ENCODE measurements at places on chromosomes 5 and 9.
A peak's percentile ranks its signal among the peaks of the same experiment; 100 is the strongest.

DNA sequence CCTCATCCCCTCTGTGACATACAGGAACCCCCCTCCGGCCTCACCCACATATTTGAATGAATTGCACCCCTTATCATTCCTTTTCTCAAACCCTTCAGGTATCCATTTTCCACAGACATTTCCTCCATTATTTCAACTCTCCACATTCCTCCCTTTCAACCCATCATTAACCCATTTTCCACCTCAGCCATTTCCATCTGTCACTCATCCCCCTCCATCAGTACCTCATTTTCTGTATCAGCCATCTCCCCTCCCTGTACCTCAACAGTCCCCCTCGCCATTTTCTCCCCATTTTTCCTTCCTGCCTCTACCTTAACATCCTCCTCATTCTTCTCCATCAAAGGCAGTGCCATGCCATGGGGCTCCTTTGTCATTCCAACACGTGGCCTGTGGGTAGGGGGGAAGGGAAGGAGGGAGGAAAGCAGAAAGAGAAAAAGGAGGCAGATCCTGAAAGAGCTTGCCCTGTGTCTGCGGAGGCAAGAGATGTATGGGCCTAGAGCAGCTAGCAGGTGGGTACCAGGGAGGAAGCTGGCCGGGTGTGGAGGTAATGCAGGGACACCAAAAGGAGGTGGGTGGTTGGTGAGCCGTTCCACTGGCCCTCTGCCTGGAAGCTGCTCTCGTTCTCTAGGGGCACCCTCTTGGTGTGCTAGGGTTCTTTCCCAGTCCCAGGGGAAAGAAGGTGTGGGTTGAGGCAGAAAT is 1.5 kb downstream of the DNAJB5 start:
- DNase-seq: no peak
- no peak overlapping the region for H3K27ac ChIP-seq
- H3K4me1 ChIP-seq: peaks cover 29% of the 10 kb centered on the region
- H3K36me3 ChIP-seq: no peaks in the 10 kb centered on the region
- no peaks in the 10 kb centered on the region for H3K27me3 ChIP-seq

DNA sequence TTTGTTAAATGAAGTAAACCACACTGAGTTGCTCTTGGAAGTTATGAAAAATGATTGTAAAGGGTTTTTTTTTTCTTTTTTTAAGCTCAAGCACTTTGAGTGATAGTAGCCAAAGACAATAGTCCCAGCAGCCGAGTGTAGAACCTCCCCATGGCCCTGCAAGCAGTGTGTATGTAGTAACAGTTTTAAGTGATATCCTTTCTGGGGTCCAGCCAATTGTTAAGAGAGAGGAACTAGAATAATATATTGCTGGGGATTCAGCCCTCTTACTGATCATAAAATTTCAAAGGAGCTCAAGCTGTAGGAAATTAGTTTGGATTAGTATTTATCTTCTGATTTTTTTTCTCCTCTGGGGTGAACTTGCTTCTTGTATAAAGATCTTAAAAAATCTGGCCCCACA is 43.2 kb downstream of the NPR3 start:
- no peak for DNase-seq
- peaks cover 4% of the 10 kb centered on the region for H3K4me1 ChIP-seq
- H3K36me3 ChIP-seq: no peaks in the 10 kb centered on the region
- H3K27ac ChIP-seq: peak overlapping the region; percentile 30
- H3K4me3 ChIP-seq: no peak overlapping the region

- H3K36me3 ChIP-seq: peaks cover 7% of the 10 kb centered on the region
- H3K27me3 ChIP-seq: no peaks in the 10 kb centered on the region
- H3K4me3 ChIP-seq: peak overlapping the region; percentile 56
- H3K27ac ChIP-seq: peak overlapping the region; percentile 82
Measured at GRCh38 chr5:173326501-173326960, 1.7 kb downstream of the STC2 start.

DNA sequence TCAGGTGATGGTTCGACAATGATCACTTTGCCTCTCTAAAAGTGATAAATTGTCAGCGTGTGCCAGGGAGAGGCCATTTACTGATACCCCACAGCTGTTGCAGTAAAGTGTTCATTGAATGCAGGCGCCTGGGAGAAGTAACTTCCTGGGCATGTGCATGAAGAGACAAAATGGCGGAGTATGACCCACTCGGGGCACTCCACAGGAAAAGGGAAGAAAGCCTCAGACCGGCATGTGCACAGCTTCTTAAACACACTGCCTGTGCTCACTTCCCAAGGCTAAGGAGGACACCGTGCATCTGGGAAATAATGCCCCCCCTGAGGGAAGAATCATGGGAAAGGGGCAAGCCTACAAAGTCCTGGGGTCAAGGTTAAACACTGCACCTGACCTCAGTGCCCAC is 329.5 kb downstream of the ICE1 start:
- no peak for DNase-seq
- H3K27me3 ChIP-seq: no peaks in the 10 kb centered on the region
- H3K27ac ChIP-seq: no peak overlapping the region
- H3K4me3 ChIP-seq: no peak overlapping the region
- no peaks in the 10 kb centered on the region for H3K36me3 ChIP-seq
- no peaks in the 10 kb centered on the region for H3K4me1 ChIP-seq

DNA sequence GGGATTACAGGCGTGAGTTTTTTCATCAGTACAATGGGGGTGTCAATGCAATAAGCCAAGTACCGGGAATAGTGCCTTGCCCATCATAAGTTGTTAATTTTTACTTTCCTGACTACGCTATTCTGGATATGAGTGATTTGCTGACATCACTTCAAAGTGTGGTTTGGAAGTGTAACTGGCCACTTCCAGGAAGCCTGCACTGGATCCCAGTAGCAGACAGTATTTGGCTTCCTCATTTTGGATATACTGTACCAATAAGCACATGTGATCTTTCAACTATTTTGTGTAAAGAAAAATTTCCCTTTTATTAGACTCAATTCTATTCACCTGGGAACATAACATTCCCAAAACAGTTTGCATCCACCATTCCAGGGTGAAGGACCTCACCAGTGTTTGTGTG is 417.7 kb upstream of the KLF4 start:
- no peak overlapping the region for H3K27ac ChIP-seq
- no peaks in the 10 kb centered on the region for H3K4me1 ChIP-seq
- H3K36me3 ChIP-seq: no peaks in the 10 kb centered on the region
- peaks cover 4% of the 10 kb centered on the region for H3K27me3 ChIP-seq
- no peak for DNase-seq

GRCh38 chr9:78033870-78034269 is 2.3 kb upstream of the GNAQ start:
- no peaks in the 10 kb centered on the region for H3K27me3 ChIP-seq
- H3K4me1 ChIP-seq: peaks cover 3% of the 10 kb centered on the region
- DNase-seq: no peak
- no peak overlapping the region for H3K4me3 ChIP-seq
- H3K36me3 ChIP-seq: no peaks in the 10 kb centered on the region

DNA sequence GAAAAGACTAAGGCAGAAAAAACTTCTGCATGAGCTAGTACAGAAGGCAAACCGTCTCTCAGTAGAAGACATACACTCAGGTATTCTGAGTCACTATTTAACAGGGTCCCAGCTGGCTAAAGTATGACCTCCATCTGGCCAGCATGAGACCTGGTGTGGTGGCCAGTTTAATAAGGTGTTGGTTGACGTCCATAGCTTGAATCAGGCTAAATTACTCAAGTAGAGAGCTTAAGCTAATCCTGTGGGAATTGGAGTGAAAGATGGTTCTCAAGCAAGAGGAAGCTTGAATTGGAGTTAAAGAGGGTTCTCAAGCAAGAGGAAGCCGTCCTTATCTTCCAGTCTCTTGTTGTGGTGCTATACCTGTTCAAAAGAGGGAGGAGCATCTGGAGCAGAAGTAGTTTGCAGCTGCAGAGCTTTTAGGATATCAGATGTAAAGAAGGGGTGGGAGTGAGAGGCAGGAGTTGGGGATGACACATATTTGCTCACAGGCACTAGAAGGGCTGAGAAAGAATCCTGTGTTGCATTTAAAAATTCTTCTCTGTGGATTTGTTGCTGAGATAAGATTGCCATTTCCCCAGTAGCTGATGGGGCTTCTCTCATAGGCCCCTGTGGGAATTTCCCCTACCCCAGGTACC is 136.1 kb upstream of the RUSC2 start:
- peak; percentile 42 for DNase-seq
- no peak overlapping the region for H3K27ac ChIP-seq
- no peaks in the 10 kb centered on the region for H3K27me3 ChIP-seq
- peaks cover 16% of the 10 kb centered on the region for H3K4me1 ChIP-seq
- no peak overlapping the region for H3K4me3 ChIP-seq

DNA sequence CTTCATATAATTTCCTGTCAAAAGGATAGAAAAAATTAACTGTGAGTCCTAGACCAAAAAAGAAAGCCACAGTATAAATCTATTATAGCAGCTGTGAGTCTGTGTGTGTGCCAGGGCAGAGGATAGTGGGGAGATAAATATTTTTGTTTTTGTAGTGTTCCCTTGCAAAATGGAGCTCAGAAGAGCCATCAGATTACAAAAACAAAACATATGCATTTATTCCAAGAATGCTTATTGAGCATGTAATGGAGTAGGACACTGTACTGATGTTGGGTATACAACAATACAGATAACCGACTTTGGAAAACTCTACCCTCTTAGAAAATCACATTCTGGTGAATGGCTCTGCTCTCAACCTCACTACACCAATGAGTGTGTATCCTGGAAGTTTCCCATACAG is 111.0 kb downstream of the DMAC1 start:
- no peaks in the 10 kb centered on the region for H3K4me1 ChIP-seq
- no peak for DNase-seq
- no peak overlapping the region for H3K27ac ChIP-seq
- H3K4me3 ChIP-seq: no peak overlapping the region
- no peaks in the 10 kb centered on the region for H3K36me3 ChIP-seq

GRCh38 chr9:127977009-127977883 is 3.5 kb downstream of the EEIG1 start:
- no peak overlapping the region for H3K4me3 ChIP-seq
- no peak for DNase-seq
- H3K36me3 ChIP-seq: no peaks in the 10 kb centered on the region
- peaks cover 24% of the 10 kb centered on the region for H3K4me1 ChIP-seq
- no peak overlapping the region for H3K27ac ChIP-seq
- no peaks in the 10 kb centered on the region for H3K27me3 ChIP-seq

GRCh38 chr5:162068412-162068811 is 839 bp downstream of the GABRG2 start:
- H3K27me3 ChIP-seq: no peaks in the 10 kb centered on the region
- no peaks in the 10 kb centered on the region for H3K36me3 ChIP-seq
- no peak overlapping the region for H3K27ac ChIP-seq
- DNase-seq: peak; percentile 1
- H3K4me1 ChIP-seq: no peaks in the 10 kb centered on the region

DNA sequence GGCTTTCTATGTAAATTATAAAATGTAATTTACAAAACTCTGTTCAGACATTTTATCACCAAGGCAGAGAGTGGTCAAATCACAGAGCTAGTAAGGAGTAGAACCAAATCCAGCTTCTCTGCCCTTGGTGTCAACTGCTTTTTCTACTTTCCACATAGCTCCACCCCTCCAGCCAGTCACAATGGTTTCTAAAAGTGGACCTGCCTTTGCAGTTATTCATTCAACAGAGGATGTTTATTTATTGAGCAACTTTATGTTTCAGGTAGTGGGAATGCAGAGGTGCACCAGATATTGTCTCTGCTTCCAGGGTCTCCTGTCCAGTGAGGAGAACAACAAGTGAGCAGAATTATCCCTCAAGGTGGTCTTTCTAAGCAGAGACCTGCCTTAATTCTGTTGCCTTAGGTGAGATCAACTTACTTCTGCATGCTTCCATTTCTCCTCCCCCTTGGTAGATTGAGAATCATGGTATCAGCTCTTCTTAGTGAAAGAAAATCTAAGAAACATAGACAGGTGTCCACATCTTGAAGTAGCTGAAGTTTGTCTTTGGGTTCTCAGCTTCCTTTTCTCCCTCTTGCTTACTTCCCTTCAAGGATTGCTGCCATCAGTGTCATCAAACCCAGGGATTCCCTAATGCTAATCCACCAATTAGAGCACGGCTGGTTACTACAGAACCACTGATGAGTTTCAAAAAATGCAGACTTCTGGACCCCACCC is 17.2 kb upstream of the PDCD1LG2 start:
- no peak overlapping the region for H3K4me3 ChIP-seq
- DNase-seq: no peak
- peaks cover 5% of the 10 kb centered on the region for H3K4me1 ChIP-seq

DNA sequence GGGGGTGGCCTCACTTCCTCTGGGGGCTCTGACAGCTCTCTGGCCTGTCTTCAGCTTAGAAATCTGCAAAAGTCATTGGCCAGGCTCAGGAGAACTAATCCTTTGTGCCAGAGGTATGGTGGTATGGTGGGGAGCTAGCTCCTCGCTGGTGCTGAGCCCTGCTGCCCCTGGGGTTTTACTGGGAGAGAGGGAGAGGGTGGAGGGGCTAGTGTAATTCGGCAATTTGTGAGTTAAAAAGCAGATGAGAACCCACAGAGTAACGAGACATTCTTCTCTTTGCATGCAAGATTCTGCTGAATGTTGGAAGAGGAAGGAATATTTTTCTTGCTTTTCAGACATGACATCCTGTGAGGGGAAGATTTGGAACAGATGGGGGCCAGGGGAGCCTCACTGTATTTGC is 65.5 kb upstream of the SPRY4 start:
- no peaks in the 10 kb centered on the region for H3K27me3 ChIP-seq
- H3K4me1 ChIP-seq: peaks cover 7% of the 10 kb centered on the region
- DNase-seq: no peak
- no peak overlapping the region for H3K4me3 ChIP-seq
- H3K36me3 ChIP-seq: no peaks in the 10 kb centered on the region
- no peak overlapping the region for H3K27ac ChIP-seq

DNA sequence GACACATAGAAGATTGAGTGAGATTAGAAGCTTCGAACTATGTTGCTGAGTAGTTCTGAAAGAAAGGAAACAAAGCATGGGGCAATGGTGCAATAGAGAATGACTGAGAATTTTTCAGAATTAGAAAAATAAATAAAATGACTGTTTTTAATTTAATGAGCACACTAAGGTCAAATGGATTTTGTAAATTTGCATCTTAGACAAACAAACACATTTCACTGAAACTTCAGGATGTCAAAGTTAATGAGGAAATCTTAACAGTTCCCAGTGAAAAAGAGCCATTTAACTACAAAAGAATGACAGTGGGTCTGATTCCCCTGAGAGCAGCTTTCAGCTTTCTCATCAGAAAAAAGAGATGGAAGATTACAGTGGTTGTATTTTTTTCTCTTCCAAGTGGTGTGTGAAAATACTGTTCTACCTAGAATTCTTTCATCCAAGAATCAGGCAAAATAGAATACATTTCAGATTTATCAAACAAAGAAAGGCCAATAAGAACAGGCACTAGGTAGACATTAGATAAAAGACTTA is 591.9 kb downstream of the SEMA5A start:
- no peaks in the 10 kb centered on the region for H3K27me3 ChIP-seq
- H3K36me3 ChIP-seq: no peaks in the 10 kb centered on the region
- DNase-seq: no peak
- H3K27ac ChIP-seq: no peak overlapping the region
- peaks cover 4% of the 10 kb centered on the region for H3K4me1 ChIP-seq

GRCh38 chr9:89378541-89378940 is 60.2 kb downstream of the SECISBP2 start:
- H3K27me3 ChIP-seq: no peaks in the 10 kb centered on the region
- no peak for DNase-seq
- no peaks in the 10 kb centered on the region for H3K36me3 ChIP-seq
- no peak overlapping the region for H3K27ac ChIP-seq
- no peak overlapping the region for H3K4me3 ChIP-seq
- H3K4me1 ChIP-seq: no peaks in the 10 kb centered on the region

- peaks cover under 1% of the 10 kb centered on the region for H3K27me3 ChIP-seq
- no peak overlapping the region for H3K27ac ChIP-seq
- H3K4me1 ChIP-seq: no peaks in the 10 kb centered on the region
- H3K4me3 ChIP-seq: no peak overlapping the region
- peak; percentile 90 for DNase-seq
- no peaks in the 10 kb centered on the region for H3K36me3 ChIP-seq
Measured at GRCh38 chr5:68652534-68652965, 437.0 kb downstream of the PIK3R1 start.
